ENCODE measurements at places on chromosomes 4 and X.

DNA sequence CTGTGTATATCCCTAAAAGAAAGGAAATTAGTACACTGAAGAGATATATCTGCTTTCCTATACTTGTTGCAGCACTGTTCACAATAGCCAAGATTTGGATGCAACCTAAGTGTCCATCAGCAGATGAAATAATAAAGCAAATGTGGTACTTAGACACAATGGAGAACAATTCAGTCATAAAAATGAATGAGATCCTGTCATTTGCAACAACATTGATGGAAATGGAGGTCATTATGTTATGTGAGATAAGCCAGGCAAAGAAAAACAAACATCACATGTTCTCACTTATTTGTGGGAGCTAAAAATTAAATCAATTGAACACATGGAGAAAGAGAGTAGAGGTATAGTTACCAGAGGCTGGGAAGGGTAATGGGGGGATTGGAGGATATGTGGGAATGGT, 611.9 kb downstream of the STPG2 start:
- DNase-seq, result no peak

DNA sequence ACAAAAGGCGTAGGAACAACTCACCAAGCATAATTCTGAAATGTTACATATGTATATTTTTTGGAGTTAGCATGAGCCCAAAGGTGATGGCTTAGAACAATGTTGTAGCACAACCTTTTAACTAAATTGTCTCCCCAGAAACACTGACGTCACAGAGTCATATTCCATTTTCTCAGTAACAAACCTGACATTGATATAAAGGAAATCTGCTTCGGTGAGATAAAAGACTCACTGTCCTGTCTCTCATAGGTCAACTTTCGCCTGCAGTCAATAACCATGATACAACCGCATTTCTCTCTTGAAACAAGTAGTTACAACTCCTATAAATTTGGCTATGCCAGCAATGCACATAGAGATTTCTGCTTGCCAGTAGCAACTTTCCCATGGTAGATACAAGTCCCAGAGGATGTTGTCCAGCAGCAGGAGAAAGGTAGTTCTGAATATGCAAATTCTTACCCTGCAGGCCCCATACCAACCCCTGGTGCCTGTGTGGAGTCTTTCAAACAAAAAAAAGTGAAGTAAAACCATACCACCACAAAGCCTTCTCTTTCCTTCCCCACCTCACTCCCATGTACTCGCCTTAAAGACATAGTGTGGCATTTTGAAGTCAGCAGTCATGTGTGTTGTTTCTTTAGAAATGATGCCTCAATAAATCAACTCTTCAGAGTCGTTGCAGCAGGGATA, 47.9 kb downstream of the MTM1 start:
- DNase-seq, result no peak

- no peak for DNase-seq
Observed at GRCh38 chr4:64774626-64775025, 365.4 kb upstream of the TECRL start.

- no peak for DNase-seq
Observed at GRCh38 chrX:70554523-70554922, 109.9 kb downstream of the DLG3 start.

DNA sequence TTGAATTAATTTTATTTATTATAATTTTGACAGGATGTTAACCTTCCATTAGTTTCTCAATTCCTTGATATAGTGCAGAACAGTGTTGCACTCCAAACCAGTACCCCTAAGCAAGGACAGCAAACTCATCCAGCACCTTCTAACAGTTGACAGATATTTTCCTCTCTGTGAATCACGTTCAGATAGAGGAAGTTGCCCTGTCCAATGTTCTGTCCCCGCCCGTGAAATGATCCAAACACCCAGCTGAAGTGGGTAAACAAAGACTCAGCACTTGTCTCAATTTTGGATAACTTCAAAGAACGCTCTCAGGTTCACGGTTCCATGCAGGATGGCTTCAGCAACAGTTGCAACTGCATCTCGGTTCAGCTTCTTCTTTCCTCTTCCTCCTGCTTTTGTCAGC, 1240.0 kb upstream of the ADGRL3 start:
- no peak for DNase-seq

DNA sequence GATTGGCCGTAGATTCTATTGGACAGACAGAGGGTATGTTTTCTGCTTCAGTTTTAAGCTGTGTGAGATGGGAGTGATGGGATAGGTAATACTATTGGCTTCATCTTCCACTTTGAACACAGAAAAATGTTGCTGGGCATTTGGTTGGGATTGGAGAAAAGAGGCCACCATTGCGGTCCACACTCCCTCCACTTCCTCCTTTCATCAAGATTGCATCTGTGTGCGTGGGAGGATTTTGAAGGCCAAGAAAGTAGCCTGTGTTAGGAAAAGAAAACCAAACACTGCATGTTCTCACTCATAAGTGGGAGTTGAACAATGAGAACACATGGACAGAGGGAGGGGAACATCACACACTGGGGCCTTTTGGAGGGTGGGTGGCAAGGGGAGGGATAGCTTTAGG, 56.4 kb downstream of the EGF start:
- no peak for DNase-seq

DNA sequence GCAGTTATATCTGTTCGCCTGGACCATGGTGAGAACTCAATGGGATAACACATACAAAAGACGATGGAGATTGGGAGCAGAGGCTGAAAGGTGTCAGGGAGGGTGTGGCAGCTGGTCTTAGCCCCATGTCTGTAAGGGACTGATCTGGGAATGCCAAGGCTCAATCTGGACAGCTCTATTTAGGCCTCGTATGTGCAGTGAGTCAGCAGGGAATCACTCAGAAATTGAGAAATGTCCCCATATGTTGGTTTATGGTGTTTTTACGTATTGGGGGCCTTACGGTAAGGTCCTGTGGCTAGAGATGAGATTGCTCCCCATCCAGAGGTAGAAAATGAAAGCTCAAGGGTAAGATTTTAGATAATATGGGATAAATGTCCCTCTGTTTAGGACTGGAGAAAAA, 71.4 kb upstream of the TTC29 start:
- DNase-seq, result no peak

DNA sequence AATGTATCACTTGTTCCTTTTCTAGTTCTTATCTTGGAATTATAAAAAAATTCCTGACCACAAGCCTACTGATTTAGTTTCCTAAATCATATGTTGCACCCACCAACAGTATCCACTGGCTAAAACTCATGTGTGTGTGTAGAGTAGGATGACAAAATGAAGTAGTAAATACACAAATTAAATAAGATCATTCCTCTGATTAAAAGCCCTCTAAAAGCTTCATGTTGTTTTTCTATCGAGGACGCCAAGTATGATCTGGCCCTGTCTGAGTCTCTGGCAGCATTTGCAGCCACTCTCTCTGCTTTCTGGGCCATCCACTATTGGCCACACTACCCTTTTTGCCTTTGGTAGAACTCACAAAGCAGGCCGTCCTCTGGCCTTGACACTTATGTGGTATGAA, 183.4 kb downstream of the PACRGL start:
- DNase-seq, result no peak

GRCh38 chr4:122747883-122748282, 15.4 kb downstream of the BBS12 start:
- no peak for DNase-seq

- DNase-seq, result no peak
Observed at GRCh38 chr4:144494280-144494679, 151.7 kb upstream of the HHIP start.

GRCh38 chrX:108331126-108331909, 106.9 kb downstream of the COL4A6 start:
- no peak for DNase-seq

DNA sequence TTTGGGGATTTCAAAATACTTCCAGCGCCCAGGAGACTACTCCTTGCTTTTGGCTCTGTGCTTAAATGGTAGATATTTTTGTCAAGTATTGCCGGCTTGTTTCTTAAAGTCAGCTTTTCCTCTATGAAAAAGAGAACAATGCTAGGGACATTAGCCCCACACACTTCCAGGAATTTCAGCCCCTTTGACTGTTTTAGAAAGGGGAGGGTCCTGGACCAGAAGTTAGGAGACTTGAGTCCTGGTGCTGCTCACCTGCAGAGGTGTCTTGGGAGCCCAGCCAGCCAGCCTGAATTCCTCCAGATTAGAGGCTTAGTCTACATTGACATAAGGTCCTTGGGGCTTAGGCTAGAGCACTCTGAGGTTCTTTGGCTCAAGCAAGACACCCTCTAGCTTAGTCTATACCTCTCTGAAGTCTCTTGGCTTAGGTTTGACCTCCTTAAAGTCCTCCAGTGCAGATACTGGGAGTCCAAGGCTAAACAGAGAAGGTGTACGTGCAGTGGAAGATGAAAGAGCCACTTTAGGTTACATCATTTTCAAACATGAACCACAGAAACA, 1.6 kb upstream of the SETD7 start:
- no peak for DNase-seq

- no peak for DNase-seq
Observed at GRCh38 chr4:20356565-20356964, 104.9 kb downstream of the SLIT2 start.

GRCh38 chrX:40041915-40042314, 55.8 kb downstream of the BCOR start:
- DNase-seq, result no peak

- no peak for DNase-seq
Observed at GRCh38 chr4:4899202-4899925, 39.9 kb downstream of the MSX1 start.

DNA sequence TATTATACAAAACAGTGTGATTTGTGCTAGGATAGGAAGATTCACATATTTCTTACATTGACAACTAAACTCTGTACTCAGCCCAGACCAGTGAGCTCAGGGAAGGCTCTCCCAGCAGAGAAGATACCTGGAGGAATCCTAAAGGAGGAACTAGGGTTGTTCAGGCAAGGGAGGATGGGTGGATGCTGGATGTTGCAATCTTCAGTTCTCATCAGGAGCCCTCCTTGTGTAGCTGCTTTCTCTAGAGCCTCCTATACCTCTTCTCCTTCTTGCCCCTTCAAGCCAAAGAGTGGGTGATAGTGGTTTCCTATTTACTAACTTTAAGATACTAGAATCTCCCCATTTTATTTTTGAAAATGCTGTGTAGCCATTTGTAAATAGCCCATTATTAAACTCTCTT, 117.3 kb downstream of the NKX6-1 start:
- no peak for DNase-seq

GRCh38 chrX:53128097-53128749, 34.3 kb downstream of the KANTR start:
- no peak for DNase-seq

DNA sequence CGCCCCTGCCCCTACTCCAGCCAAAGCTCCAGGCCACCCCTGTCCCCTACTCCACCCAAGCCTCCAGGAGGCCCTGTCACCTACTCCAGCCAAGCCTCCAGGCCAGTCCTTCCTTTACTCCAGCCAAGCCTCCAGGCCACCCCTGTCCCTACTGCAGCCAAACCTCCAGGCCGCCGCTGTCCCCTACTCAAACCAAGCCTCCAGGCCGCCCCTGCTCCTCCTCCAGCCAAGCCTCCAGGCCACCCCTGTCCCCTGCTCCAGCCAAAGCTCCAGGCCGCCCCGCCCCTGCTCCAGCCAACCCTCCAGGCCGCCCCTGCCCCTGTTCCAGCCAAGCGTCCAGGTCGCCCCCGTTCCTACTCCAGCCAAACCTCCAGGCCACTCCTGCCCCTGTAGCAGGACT, 5.1 kb upstream of the ASMT start:
- no peak for DNase-seq

Measured in stimulated activated CD8-positive, alpha-beta memory T cell treated with anti-CD3 and anti-CD28 coated beads, Interleukin-4, amount 100 ng/mL, for 1 hour (primary cell).